ENCODE measurements at places on chromosomes 5 and 9.

DNA sequence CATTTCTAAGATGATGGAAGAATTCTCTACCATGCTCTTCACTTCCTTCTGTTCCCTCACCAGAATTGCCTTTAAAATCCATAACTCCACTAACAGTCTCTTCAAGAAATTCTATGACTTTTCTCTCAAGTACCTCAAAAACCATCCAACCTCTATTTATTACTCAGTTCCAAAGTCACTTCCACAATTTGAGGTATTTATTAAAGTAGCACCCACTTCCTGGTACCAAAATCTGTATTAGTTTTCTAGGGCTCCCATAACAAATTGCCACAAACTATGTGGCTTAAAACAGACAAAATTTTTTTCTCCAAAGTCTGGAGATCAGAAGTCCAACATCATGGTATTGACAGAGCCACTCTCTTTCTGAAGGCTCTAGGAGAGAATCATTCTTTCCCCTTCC is 4.9 kb upstream of the SPTLC1 start:
- no peak for DNase-seq
- H3K4me1 ChIP-seq = peaks cover 38% of the 10 kb centered on the region
- H3K36me3 ChIP-seq = no peaks in the 10 kb centered on the region
- H3K4me3 ChIP-seq = no peak overlapping the region
- H3K27me3 ChIP-seq = no peaks in the 10 kb centered on the region
- peak overlapping the region; percentile 80 for H3K27ac ChIP-seq

DNA sequence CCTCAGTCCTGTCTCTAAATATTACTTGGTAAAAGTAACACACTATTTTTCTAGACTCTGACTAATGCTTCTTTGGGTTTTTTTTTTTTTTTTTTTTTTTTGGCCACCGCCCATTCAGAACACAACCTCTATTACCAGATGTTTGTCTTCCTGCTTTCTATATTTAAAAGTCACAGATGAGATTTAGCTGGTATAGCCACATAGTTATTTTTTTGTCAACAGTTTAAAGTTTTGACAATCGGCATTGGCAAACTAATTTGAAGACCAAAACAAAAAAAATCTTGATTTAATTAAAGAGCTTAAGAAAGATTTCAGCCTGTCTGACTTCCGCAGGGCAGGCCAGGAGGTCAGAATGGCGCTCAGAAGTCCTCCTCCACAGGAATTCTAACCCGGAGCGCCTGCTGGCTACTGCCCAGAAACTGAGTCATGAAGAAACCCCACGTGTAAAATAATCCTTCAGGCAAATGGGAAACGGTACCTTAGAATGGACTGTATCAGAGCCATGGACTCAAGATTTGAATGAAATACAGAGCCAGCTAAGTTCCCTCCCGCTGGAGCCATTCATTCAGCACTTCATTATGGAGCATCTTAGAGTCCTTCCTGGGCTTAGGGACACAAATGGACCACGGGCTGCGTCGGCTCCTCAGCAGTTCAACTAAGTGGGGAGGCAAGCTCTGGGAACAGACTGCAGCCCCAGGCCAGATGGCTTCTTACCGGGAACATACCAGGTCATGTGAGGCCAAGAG is 55.6 kb downstream of the PTPDC1 start:
- H3K27ac ChIP-seq = no peak overlapping the region
- no peak overlapping the region for H3K4me3 ChIP-seq
- no peak for DNase-seq
- no peaks in the 10 kb centered on the region for H3K4me1 ChIP-seq
- no peaks in the 10 kb centered on the region for H3K36me3 ChIP-seq
- H3K27me3 ChIP-seq = no peaks in the 10 kb centered on the region

DNA sequence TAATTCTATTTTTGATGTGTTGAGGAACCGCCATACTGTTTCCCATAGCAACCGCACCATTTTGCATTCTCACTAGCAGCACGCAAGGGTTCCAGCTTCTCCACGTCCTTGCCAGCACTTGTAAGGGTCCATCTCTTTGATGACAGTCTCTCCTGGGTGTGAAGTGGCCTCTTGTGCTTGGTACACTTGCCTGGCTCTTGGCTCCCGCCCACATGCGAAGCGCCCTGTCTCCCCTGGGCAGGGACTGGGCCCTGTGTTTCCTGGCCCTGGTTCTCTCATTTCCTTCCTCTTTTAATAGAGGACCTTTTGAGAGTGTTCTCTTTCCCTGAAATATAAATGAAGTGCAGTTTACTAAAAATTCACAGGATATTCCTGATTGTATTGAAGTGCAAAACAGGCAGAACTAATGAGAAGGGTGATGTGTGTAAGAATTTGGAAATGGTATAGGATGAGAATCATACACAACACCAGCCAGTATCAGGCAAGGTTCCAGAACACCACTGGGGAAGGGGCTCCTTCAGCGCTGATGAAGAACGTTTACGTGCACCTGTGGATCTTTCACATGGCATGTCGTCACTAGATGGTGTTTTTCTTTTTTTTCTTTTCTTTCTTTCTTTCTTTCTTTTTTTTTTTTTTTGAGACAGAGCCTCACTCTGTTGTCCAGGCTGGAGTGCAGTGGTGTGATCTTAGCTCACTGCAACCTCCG is 73.0 kb downstream of the EHMT1 start:
- DNase-seq = peak; percentile 58
- H3K4me1 ChIP-seq = peaks cover 46% of the 10 kb centered on the region
- no peaks in the 10 kb centered on the region for H3K36me3 ChIP-seq
- H3K4me3 ChIP-seq = peak overlapping the region; percentile 34

DNA sequence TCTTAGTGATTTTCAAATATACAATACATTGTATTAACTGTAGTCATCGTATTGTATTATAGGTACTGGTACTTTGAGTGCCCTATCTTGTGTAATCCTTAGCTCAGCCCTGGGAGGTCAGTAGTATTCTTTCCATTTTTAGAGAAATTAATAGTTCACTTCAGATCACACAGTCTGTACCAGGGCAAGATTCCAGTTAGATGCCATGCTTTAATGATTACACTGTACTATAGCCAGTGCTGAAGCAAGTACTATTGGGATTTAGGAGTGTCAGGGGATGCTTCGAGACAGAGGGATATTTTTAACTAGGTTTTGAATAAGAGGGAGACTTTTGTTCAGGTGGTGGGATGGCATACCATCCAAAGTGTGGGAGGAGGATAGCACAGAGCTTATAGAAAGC is 41.0 kb upstream of the SLC27A6 start:
- H3K27me3 ChIP-seq = no peaks in the 10 kb centered on the region
- no peak overlapping the region for H3K4me3 ChIP-seq
- no peak for DNase-seq
- no peak overlapping the region for H3K27ac ChIP-seq
- peaks cover 28% of the 10 kb centered on the region for H3K4me1 ChIP-seq

GRCh38 chr5:169801324-169801777 is 164.3 kb downstream of the DOCK2 start:
- H3K36me3 ChIP-seq = peaks cover 89% of the 10 kb centered on the region
- peak; percentile 44 for DNase-seq
- no peaks in the 10 kb centered on the region for H3K27me3 ChIP-seq

DNA sequence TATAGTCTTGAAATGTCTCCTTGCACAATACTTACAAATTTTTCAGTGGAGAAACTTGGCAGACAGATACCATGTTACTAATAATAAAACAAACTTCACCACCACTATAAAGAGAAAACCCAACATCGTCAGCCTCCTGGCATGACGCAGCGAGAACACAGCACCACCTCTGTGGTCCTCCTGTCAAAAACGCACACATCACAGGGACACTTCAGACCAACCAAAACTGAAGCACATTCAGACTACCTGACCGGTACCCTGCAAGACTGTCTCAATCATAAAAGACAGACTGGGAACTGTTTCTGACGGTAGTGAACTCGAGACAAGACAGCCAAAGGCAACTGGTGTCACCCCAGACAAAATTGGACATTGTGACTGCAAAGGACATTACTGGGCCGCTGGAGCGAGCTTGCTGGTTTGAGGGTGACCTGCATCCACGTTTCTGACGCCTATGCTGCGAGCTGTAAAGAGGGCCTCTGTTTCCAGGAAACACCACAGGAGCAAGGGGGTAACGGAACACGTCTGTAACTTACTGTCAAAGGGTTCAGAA is 34.4 kb downstream of the NSUN2 start:
- H3K4me1 ChIP-seq = no peaks in the 10 kb centered on the region
- no peak overlapping the region for H3K27ac ChIP-seq
- peaks cover 52% of the 10 kb centered on the region for H3K36me3 ChIP-seq
- no peaks in the 10 kb centered on the region for H3K27me3 ChIP-seq
- no peak overlapping the region for H3K4me3 ChIP-seq

- peak; percentile 42 for DNase-seq
- H3K27ac ChIP-seq = peak overlapping the region; percentile 27
- no peaks in the 10 kb centered on the region for H3K36me3 ChIP-seq
- H3K4me1 ChIP-seq = peaks cover 13% of the 10 kb centered on the region
Observed at GRCh38 chr5:179530069-179530998, 20.0 kb upstream of the RUFY1 start.

- no peak overlapping the region for H3K27ac ChIP-seq
- DNase-seq = no peak
- no peaks in the 10 kb centered on the region for H3K36me3 ChIP-seq
- H3K27me3 ChIP-seq = no peaks in the 10 kb centered on the region
- H3K4me3 ChIP-seq = no peak overlapping the region
- H3K4me1 ChIP-seq = no peaks in the 10 kb centered on the region
Observed at GRCh38 chr9:81028504-81028903, 660.8 kb downstream of the TLE1 start.

DNA sequence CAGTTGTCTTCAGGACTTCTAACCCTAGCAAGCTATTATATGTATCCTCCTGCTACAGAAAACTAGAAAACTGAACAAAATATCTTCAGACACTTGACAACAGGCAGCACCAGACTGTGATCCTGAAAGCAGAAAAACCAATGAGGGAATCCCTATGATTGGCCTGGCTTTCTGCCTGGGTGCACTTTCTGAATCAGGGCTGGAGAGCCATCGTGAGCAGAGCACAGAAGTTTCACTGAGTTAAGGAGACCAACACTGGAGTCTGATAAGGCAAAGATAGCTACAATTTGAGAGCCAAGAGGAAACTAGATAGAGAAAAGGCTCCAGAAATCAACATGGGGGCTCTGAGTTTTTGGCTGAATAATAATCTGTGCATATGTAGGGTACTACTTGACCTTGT is 106.5 kb downstream of the FANCC start:
- H3K4me3 ChIP-seq = no peak overlapping the region
- H3K4me1 ChIP-seq = no peaks in the 10 kb centered on the region
- no peaks in the 10 kb centered on the region for H3K36me3 ChIP-seq
- no peak overlapping the region for H3K27ac ChIP-seq
- no peak for DNase-seq
- no peaks in the 10 kb centered on the region for H3K27me3 ChIP-seq

GRCh38 chr9:36389590-36389989 is 10.5 kb downstream of the RNF38 start:
- peaks cover 16% of the 10 kb centered on the region for H3K36me3 ChIP-seq
- H3K4me3 ChIP-seq = no peak overlapping the region
- no peaks in the 10 kb centered on the region for H3K27me3 ChIP-seq
- H3K27ac ChIP-seq = no peak overlapping the region
- H3K4me1 ChIP-seq = peaks cover 15% of the 10 kb centered on the region
- DNase-seq = no peak
